T1000 (cell line): ENCODE measurements at places on chromosomes 7 and 10.

DNA sequence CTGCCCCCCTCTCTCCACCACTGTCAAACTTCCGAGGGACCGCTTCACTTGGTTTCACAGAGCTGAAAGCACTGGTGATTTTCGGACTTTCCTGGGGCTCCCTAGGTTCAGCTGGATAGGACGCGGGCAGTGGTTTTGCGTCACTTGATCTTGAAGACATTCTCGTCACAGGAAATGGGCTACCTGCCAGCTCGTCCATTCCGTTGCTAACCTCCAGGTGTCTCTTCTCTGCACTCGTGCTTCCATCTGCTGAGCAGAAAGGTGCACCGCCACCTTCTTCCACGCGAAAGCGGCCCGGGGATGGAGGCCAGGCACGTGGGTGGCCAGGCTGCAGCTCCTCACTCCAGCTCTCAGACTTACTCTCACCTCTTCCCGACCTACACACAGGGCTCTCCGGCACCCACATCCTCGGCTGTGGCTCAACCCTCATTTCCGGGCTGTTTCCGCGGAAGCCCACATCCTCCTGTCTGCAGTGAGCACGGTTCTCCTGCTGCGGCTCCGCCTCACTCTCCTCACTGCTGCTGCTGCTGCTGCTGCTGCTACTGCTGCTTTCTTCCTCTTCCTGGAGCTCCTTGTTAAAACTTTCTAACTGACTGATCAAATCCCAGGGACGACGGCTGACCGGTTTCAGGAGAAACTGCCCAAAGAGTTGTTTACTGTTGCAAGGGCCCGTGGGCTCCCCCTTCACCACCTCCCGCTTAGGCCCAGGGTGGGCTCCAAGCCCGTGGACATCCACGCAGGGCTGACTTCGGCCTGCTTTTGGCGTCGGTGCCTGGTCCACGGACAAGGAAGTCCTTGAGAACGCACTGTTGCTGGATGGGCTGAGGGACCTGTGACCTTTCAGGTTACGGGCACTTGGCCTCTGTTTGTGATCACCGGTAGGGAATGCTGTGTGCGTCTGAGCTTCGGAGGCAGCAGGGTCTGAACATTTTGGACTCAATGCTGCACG, 32.1 kb downstream of the JCAD start:
- DNase-seq: no peak

DNA sequence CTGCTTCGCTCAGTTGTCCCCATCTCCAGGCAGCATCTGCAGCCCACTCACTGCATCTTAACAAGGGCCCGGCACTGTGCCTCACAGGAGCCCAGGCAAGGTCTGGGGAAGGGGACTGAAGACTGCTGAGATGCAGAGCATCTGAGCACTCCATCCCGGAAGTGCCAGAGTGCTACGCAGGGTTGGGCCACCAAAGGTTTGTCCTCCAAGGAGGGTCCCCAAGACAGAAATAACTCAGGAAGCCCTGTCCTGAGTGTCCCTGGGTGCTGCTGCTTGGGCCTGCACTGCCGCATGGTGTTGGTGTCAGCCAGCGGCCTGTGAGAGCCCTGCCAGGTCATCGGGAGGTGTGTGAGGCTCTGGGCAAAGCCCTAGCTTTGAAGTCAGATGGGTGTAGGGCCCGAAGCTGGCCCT, 288.2 kb upstream of the ZMIZ1 start:
- no peak for DNase-seq

GRCh38 chr7:108135446-108136190, 5.5 kb upstream of the LAMB4 start:
- no peak for DNase-seq

GRCh38 chr10:3935141-3935540, 150.1 kb upstream of the KLF6 start:
- no peak for DNase-seq

GRCh38 chr7:44608916-44609648, 2.7 kb downstream of the OGDH start:
- DNase-seq: no peak

GRCh38 chr7:47433564-47433895, 148.4 kb downstream of the TNS3 start:
- DNase-seq: no peak

GRCh38 chr10:106777841-106778240, 386.7 kb downstream of the SORCS1 start:
- no peak for DNase-seq

GRCh38 chr10:79144351-79145173, 75.8 kb downstream of the ZMIZ1 start:
- DNase-seq: no peak

- no peak for DNase-seq
These were observed 71.5 kb downstream of the GPR85 start for GRCh38 chr7:113015034-113015645.

GRCh38 chr7:40499718-40500117, 364.9 kb downstream of the SUGCT start:
- DNase-seq: no peak

- no peak for DNase-seq
These were observed 4.6 kb upstream of the TWIST1 start for GRCh38 chr7:19121977-19122588.

GRCh38 chr10:47048526-47048905, 137.3 kb downstream of the PTPN20 start:
- DNase-seq: no peak

DNA sequence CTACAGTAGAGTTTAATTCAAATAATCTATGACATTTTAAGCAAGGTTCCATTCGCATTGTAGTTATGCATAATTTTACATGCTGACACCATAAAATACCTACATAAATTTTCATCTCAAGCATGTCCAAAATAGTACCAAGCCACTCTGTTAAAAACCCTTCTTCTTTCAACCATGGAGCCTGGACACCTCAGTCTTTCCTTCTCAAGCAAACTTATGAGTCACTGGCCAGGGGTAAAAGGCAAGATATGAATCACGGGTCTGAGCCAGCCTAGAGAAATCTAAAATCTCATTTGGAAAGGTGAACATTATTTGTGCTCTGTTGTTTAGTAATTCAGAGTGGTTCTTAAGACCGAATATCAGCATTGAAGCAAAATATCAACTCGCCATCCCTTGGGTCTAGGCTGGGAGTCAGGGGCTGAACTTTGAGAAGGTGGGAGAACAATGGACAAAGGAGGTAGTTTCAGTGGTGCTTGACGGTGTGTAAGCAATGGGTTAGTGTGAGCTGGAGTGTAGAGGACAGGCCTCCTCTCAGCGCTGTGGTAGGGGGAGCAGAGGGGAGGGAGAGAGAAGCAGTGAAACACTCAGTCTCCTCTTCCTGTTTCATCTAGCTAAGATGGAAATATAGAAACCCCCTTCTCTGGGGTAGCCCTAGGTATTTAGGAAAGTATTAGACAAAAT, 19.1 kb upstream of the GPAM start:
- DNase-seq: no peak

DNA sequence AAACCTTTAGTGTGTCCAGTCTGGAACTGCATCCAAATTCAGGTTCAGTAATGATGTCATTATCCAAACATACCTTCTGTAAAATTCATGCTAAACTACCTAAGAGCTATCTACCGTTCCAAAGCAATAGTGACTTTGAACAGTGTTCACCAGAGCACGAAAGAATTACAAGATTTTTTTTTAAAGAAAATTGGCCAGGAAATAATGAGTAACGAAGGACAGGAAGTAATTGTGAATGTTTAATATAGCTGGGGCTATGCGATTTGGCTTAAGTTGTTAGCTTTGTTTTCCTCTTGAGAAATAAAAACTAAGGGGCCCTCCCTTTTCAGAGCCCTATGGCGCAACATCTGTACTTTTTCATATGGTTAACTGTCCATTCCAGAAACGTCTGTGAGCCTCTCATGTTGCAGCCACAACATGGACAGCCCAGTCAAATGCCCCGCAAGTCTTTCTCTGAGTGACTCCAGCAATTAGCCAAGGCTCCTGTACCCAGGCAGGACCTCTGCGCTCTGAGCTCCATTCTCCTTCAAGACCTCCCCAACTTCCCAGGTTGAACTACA, 694 bp upstream of the FAS start:
- DNase-seq: no peak

- DNase-seq: no peak
These were observed 20.7 kb downstream of the ZMIZ2 start for GRCh38 chr7:44769376-44769775.

DNA sequence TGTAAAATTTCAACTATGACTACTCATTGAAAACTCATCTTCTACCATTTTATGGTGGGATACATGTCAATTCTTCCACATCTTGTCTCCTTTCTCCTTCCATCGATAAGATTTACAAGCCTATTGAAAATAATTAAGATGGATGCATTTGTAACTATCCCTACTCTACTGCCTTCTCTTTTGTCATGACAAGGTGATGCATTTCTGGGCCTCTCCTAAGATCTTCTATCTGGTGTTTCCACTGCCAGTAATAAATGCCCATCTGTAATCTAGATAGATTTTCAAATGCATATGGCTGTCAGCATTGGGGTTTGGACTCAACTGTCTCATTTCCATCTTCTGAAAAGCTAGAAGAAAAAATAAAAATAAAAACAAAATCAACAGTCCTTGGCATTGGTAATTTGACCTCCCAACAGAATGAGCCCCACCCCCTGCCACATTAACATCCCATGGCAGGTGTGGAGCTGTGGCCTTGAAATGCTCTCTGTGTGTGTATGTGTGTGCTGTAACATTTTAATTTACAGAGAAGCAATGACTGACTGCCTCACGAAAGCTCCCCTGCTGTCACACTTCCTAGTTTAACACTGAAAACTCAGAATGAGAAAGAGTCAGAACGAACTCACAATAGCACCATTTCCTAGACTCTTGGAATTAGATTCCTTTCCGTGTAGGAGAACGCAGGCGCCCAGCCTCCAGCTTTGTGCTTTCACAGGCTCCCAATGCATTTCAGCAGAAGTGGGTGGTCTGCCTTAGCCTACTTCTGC, 74.2 kb downstream of the RHOBTB1 start:
- DNase-seq: no peak

- DNase-seq: no peak
These were observed 222.1 kb downstream of the ZMYND11 start for GRCh38 chr10:357201-357950.

- no peak for DNase-seq
These were observed 131.0 kb downstream of the DLG5 start for GRCh38 chr10:77795426-77796055.

DNA sequence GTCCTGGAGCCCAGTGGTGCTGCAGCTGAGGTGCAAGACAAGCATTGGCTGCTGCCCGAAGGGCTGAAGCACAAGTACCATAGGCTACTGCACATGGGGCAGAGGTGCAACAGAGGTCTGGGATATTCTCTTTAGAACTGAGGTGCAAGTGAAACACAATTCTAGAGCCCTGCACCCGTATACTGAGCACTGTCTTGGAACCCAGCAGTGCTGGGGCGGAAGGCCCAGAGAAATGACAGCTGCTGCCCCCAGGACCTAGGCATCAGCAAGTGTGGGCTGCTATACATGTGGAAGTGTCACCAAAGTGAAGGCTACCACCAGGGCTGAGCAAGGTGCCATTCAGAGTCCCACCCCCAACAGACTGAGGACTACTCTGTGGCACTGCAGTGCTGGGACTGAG, 393.6 kb upstream of the STEAP1 start:
- DNase-seq: no peak

DNA sequence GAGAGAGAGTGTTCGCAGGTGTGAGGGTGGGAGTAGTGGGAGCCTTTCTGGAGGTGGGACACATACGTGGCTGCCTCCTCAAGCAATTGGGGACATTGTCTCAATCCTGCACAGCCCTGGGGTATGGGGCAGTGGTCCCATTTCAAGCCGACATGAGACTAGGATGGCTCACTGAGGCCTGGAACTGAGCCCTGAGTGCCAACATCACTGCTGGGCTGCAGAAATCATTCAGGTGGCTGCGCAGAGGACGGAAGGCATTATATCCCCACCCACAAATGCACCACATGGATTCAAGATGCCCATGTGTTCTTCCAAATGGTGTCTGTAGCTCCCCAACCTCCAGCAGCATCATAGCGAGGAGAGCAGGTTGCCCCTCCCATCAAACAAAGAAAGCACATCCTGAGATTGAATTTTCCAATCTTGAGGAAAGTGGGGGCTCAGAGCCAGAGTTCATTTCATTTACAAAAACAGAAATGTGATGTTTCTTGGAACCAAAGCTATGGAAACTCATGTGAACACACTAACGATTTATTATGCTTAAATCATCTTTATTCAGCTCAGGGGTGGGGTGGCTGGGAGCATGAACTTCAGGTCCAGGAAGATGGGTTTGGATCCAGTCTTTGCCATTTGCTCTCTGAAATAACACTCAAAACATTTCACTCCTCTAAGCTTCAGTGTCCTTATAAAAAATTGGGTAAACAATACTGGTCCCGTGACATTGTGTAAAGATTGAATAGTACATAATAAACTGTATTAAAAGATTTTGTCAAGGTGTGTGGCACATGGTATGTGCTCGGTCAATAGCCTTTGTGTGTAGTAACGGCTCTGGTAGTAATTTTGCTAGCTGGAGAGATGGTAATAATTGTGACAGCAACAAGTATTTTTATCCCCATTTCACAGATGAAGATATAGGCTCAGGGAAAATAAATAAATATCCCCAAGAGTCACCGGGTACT, 4.6 kb downstream of the SFTPA2 start:
- DNase-seq: no peak

- no peak for DNase-seq
These were observed 663.5 kb downstream of the KCNMA1 start for GRCh38 chr10:76974017-76974691.

- DNase-seq: no peak
These were observed 7.9 kb downstream of the SLC25A28 start for GRCh38 chr10:99612167-99612831.

DNA sequence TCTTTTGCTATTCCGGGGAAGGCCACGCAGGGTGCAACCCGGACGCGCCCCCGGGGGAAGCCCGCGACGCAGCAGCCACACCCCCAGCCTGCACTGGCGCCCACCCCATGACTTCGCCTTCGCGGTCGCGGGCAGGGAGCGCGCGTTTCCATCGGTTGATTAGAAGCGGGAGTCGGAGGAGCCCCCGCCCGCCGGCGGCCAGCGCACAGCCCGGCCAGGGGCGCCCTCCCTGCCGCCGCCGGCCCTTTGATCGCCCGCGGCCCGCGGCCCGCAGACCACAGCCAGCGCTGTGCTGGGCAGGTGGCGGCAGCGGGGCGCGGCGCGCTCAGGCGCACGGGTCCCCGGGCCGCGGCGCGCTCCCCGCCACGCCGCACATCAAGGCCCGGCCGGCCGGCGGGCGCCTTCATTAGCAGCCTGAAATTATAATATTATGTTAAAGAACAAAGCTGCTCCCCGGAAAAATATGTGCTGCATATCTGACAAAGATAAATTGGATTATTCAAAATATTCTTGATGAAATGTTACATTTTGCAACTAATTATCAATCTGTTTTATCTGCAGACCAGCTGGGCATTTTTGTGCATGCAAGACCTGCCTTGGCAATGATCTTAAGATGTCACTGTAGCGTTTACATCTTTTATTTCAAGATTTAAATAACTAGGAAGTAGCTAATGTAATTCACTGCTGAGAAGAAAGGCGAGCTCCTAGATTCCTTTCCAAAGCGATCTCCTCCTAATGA, 160.7 kb upstream of the MKI67 start:
- DNase-seq: no peak

GRCh38 chr7:5591278-5591874, 167.7 kb upstream of the TNRC18 start:
- DNase-seq: peak; percentile 86

GRCh38 chr7:32169228-32169627, 99.0 kb upstream of the PDE1C start:
- DNase-seq: no peak
